A172 (cell line): ENCODE measurements at places on chromosomes 11 and 22.

DNA sequence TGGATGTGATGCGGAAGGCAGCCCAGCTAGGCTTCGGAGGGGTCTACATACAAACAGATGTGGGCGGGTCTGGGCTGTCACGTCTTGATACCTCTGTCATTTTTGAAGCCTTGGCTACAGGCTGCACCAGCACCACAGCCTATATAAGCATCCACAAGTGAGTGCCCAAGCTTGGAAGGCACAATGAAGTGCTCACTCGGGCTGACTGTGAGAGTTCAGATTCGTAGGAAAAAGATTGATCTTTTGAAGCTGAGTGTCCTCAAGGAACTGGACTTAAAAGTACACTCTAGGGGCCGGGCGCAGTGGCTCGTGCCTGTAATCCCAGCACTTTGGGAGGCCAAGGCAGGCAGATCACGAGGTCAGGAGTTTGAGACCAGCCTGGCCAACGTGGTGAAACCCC, 3.7 kb downstream of the ACAD8 start:
- no peak for DNase-seq

DNA sequence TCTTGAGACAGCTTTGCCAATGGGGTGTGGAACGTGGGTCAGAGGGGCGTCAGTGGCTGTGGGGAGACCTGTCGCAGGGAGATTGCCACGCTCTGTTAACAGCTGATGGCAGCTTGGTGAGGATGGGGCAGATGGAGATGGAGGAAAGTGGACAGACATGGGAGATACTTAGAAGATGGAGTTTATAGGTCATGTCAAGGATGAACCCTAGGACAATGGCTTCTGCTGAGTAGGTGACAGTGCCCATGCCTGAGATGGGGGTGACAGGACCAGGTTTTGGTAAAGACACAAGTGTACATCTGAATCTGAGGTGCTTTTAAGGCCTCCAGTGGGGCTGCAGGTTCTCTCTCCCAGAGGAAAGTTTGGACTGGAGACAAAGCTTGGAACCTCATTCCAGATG, 51.5 kb upstream of the ACCSL start:
- DNase-seq, result no peak

DNA sequence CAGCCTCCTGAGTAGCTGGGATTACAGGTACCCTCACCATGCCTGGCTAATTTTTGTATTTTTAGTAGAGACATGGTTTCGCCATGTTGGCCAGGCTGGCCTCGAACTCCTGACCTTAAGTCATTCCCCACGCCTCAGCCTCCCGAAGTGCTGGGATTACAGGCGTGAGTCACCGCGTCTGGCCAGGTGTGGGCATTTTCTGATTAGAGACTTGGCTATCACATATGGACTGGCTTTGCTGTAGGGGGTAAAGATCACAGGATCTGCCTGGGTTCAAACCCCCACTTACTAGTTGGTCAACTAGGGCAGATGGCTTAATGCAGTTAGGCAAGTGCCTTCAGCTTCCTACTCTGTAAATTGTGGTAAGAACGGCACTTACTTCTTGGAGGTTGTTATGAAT, 6.5 kb downstream of the CD248 start:
- no peak for DNase-seq

GRCh38 chr11:133950874-133951326, 5.9 kb downstream of the IGSF9B start:
- no peak for DNase-seq

GRCh38 chr11:119175493-119176077, 7.1 kb downstream of the NLRX1 start:
- peak; percentile 60 for DNase-seq

- no peak for DNase-seq
Observed at GRCh38 chr11:58617976-58618557, 4.4 kb upstream of the CNTF start.

- DNase-seq, result no peak
Observed at GRCh38 chr22:22130953-22131608, 113.5 kb upstream of the VPREB1 start.

GRCh38 chr22:30420347-30421125, 5.0 kb upstream of the MTFP1 start:
- peak; percentile 52 for DNase-seq

GRCh38 chr11:30436801-30437200, 113.9 kb downstream of the ARL14EP start:
- no peak for DNase-seq

GRCh38 chr22:29199702-29200400, 5.8 kb upstream of the EMID1 start:
- no peak for DNase-seq

- DNase-seq, result no peak
Observed at GRCh38 chr11:10866893-10867331, 9.1 kb upstream of the ZBED5 start.

DNA sequence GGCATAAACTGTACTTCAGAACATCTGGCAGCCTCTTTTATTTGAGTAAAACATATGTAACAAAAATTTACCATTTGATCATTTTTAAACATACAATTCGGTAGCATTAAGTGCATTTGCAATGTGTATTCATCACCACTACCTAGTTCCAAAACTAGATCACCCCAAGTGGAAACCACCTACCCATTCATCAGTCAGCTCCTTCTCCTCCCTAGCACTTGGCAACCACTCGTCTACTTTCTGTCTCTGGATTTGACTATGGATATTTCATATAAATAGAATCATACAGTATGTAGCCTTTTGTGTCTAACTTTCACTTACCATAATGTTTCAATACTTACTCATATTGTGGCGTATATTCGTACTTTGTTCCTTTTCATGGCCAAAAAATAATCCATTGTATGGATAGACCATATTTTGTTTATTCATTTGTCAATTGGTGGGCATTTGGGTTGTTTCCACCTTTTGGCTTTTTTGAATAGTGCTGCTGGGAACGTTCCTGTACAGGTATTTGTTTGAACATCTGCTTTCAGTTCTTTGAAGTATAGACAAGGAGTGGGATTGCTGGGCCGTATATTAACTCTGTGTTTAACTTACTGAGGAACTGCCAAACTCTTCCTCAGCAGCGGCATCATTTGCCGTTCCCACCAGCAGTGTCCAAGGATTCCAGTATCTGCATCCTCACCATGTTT, 27.2 kb upstream of the ADORA2A start:
- no peak for DNase-seq

DNA sequence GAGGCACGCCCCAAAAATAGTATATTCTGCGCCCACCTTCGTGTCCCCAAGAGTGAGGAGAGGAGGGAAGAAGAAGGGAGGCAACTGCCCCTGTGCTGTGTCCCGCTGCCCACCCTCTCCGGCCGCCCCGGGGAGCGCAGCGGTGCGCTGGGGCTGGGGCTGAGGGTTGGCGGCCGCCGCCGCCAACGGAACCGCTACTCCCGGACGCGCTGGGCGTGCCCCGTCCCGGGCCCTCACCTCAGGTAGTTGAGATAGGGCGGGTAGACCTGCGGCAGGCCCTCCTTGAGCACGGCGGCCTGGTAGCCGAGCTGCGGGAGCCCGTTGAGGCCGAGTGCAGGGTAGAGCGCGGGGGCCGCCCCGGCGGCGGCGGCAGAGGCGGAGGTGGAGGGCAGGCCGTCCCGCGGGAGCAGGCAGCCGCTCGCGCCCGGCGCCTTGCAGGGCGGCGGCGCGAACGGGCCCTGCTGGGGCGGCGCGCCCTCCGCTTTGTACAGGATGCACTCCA, 2.4 kb downstream of the PGR start:
- DNase-seq, result no peak

GRCh38 chr22:20994128-20994901, 7.6 kb downstream of the THAP7 start:
- no peak for DNase-seq

DNA sequence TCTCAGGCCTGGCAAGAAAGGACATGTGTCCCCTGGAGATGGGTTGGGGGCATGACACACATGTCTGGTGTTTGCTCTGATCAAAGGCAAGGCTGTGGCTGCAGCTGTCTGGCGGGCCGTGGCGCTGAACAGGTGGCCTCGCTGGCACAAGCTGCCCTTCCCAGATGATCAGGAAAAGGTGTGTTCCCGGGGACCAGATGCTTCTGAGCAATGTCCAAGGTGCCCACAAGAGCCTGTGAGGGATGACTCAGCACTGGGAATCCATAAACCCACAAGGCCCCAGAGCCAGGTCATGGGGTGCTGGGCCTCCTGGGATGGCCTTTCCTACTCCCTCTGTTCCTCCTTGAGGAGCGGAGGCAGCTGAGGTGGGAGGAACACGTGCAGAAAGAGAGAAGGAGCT, 9.7 kb upstream of the LRP5 start:
- peak; percentile 84 for DNase-seq

GRCh38 chr11:120713296-120713695, 201.7 kb downstream of the GRIK4 start:
- DNase-seq, result no peak

- peak; percentile 79 for DNase-seq
Observed at GRCh38 chr11:67468759-67469507, at the start of gene TMEM134. Gene TMEM134 (minus strand): TSS chr11:67469251. CDS start chr11:67469192, 59 bp downstream.

GRCh38 chr11:66919923-66920322, 38.3 kb downstream of the PC start:
- DNase-seq, result no peak

- no peak for DNase-seq
Observed at GRCh38 chr11:15624701-15625100, 510.0 kb downstream of the INSC start.

DNA sequence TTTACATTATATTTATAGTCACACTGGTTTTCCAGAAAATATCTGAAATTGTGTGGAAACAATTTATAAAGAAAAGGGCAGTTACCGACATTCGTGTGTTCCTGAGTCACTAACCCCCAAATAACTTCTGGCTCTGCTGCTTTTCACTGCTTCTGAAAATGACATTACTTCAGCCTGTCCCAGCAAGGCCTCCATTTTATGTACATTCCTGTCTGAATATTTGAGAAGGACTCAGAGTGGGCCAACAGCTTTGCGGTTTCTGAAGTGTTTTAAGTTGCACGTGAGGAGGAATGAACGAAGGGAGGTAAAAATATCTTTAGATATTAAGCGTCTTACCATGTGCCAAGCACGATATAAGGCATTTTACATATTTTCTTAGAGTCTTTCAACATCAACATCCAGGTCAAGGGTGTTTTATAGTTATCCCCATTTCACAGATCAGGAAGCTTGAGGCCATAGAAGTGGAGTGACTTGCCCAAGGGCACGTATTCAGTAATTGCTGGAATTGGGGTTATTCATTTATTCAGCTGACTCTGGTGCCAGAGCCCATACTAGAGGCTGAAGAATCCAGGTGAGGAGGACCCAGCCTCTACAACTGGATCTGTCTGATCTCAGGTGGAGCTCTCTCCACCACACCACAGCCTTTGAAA, 30.8 kb upstream of the WNT11 start:
- DNase-seq, result no peak

- DNase-seq, result no peak
Observed at GRCh38 chr11:19405966-19406365, 165.2 kb upstream of the E2F8 start.

- DNase-seq, result no peak
Observed at GRCh38 chr11:121415856-121416255, 36.3 kb upstream of the SORL1 start.

- DNase-seq, result no peak
Observed at GRCh38 chr22:47195156-47195483, 432.7 kb downstream of the TBC1D22A start.

GRCh38 chr22:36771356-36772063, 4.4 kb downstream of the IFT27 start:
- no peak for DNase-seq

- DNase-seq, result no peak
Observed at GRCh38 chr11:79481795-79482194, 41.0 kb upstream of the TENM4 start.

- peak; percentile 31 for DNase-seq
Observed at GRCh38 chr22:23128269-23129108, 13.3 kb downstream of the RSPH14 start.

DNA sequence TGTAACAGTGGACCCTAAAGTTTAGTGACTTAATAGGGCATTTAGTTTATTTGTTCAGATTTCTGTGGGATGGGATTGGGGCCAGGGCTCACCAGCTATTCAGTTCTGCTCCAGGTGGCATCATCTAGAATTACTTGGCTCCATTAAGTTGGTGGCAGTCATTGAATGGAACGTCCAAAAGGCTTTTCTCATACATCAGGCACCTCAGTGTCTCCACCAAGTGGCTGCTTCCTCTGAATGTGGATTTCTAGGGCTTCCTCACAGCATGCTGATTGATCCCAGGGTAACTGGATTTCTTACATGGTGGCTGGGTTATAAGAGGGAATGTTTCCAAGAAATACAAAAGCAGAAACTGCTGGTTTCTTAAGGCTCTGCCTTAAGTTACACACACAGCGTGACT, 34.7 kb downstream of the USP47 start:
- peak; percentile 17 for DNase-seq

- peak; percentile 87 for DNase-seq
Observed at GRCh38 chr11:14336507-14337503, 22.2 kb downstream of the RRAS2 start.

DNA sequence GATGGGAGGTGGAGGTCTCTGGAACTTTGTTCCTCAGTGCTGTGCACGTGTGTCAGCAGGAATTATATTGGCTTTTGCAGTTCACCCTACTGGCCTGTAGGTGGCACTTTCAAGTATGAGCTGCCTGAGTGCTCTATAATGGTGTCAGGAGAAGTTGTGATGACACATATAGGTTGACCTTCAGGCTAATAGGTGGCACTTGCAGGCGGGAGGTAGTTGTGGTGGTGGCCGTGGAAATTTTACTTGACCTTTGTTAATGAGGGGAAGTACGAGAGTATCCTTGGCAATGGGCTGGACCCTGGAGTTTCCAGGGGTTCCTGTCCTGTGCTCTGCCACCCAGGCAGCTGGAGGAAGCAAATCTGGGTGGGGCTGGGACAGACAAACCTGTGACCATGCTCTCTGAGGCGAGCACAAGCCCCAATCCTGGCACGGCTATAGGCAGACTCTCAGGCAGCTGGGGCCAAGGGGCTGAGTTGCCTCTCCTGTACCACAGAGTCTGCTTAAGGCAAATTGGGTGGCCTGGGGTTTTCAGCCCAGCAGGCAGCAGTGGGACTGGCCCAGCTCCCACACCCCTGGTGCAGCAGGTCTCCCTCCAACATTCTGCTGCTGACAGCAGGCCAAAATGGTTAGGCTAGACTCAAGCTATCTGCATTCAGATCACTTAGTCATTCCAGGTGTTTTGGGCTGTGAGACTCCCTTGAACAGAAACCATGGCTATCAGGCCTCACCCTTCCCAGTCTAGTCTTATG, 147.5 kb upstream of the CTSC start:
- DNase-seq, result peak; percentile 35

- DNase-seq, result no peak
Observed at GRCh38 chr22:49845241-49845640, 8.4 kb upstream of the ZBED4 start.

DNA sequence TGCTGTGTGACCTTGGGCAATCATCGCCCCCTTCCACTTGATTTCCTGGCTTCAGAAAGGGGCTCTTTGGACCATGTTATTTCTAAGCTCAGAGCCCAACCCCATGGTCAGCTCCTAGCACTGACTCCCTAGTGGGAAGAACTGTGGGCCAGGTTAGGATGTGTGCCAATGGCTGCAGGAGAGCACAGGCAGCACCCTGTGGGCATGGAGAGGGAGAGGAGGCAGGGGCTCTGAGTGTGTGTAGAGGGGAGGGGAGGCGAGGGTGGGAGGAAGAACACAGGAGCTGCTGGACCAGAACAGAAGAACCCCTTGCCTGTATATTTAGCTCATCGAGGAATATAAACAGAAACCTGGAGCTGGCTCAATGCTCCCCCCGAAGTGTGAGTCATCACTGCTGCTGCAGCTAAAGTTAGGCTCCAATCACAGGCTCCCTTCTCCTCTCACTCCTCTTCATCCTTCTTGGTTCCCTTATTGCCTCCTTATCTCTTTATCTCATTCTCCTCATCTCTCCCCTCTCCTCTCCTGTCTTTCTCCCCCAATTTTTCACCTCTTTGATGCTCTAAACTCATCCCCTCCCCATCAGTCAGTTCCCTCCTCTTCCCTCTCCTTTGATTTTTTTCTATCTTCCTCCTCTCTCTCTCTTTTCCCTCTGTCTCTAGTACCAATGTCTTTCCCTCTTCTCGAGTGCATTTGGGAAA, 14.5 kb upstream of the RPS19BP1 start:
- peak; percentile 55 for DNase-seq
